MV-4-11 (cell line): ENCODE measurements at places on chromosomes 2 and 18.

DNA sequence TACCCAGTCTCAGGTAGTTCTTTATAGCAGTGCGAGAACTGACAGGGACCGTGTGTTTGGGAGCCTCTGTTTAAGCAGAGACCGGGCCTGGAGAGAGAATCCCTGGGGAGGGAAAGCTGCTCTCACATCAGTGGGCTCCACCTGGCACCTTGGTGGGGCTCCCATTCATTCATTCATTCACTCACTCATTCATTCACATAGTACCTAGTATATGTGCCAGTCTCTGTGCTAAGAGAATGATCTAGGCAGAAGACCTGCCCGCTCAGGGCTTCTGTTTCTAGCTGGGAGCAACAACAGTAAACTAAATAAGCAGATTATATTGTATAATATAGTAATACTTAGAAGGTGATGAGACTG, 17.8 kb downstream of the HPCAL1 start:
- no peak for DNase-seq

DNA sequence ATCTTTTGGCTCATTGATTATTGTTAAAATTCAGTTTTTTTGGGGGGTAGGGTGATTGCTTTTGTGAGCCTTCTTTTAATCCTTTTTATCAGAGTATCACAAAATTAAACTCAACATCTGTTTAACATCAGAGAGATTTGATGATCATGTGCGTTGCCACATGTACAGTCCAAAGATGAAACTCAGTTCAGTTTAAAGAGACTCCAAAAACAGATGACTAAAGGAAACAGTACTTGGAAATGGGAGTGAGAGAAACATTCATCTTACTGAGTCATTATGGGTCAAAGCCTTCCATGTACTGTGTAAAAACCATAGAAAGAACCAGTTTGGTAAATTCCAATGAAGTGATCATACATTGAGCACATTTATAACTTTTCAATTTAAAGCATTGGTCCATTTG, 53.0 kb downstream of the LYPD6 start:
- no peak for DNase-seq

GRCh38 chr2:147488472-147488871, 356.4 kb upstream of the ACVR2A start:
- no peak for DNase-seq

DNA sequence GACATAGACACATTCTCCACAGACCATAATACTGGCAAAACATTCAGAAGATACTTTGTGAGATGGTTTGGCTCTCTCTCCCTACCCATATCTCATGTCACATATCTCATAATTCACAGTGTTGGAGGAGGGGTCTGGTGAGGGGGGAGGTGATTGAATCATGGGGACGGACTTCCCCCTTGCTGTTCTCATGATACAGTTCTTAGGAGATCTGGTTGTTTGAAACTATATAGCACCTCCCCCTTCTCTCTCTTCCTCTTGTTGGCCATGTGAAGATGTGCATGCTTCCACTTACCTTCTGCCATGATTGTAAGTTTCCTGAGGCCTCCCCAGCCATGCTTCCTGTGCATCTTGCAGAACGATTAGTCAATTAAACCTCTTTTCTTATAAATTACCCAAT, 61.1 kb downstream of the HK2 start:
- DNase-seq = peak; percentile 28

DNA sequence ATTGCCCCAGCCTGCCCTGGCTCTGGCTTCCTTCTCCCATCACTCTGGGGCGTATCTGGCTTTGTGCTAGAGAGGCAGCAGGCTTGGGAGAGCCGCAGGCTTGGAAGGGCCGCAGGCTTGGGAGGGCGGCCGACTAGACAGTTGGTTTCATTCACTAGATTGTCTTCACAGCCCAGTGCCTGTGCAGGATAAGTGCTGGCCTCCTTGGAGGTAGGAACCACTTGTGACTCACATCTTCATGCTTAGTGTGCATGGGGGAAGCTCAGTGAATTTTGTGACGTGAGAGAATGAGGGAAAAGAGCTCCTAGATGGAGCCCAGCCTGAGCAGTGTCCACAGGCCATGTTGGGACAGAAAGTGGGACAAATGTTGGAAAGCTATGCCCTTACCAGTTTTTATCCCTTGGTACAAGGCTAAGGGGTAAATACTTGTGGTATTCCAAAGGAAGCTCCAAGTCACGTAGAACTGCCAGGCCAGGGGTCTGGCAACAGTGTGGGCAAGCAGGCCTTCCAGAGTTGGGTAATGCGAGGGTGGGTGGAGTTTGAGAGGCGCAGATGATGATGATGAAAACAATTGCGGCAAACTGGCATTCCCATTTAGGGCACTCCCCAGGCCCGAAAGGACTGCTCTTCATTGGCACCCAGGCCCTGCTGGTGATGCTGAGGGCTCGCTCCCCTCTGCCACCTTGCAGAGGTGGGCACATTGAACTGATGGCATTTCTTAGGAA, 100.1 kb downstream of the DDX1 start:
- no peak for DNase-seq

DNA sequence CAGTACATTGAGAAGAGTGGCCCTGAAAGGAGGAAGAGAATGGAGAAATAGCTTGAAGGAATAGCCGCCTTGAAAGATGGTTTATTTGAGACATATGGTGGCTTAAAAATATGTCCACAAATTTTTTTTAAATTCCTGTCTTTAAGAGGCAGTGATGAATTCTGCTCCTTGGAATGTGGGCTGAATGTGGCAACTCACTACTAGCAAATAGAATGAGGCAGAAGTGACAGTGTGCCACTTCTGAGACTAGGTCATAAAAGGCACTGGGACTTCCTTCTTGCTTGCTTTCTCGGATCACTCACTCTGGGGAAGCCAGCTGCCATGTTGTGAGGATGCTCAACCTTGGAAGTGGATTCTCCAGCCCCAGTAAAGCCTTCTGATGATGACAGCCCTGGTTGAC, 67.0 kb downstream of the FAM161A start:
- no peak for DNase-seq

GRCh38 chr2:10457846-10458598, 9.9 kb upstream of the ODC1 start:
- DNase-seq = no peak

- DNase-seq = no peak
These were observed 84.3 kb downstream of the ASB1 start for GRCh38 chr2:238510911-238511613.

GRCh38 chr2:133846476-133846875, 278.2 kb upstream of the NCKAP5 start:
- DNase-seq = no peak

DNA sequence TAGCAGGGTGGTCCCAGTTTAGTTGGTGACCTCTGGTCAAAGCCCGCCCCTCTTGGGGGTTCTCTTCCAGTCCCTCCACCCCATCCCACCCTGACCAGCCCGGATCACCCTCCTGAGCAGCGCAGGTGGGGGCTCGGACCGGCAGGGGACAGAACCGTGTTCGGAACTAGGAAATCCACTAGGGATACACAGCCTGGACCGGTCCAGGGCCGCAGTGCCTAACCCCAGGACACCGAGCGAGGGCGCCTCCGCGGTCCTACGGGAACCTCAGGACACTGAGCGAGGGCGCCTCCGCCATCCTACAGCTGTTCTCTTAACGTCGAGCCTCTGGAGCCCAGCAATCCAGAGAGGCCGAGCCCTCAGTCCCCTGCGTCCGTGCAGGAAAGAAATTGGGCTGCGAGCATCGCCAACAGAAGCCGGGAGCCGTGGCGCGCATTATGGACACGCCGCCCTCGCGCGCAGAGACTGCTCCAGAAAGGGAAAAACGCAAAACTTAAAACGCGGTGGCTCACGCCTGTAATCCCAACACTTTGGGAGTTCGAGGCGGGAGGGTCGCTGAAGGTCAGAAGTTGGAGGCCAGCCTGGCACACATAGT, 8.5 kb downstream of the RAX start:
- no peak for DNase-seq

- DNase-seq = no peak
These were observed 39.1 kb downstream of the NFATC1 start for GRCh38 chr18:79434607-79435401.

- peak; percentile 40 for DNase-seq
These were observed 85.8 kb downstream of the CLHC1 start for GRCh38 chr2:55146263-55146662.

DNA sequence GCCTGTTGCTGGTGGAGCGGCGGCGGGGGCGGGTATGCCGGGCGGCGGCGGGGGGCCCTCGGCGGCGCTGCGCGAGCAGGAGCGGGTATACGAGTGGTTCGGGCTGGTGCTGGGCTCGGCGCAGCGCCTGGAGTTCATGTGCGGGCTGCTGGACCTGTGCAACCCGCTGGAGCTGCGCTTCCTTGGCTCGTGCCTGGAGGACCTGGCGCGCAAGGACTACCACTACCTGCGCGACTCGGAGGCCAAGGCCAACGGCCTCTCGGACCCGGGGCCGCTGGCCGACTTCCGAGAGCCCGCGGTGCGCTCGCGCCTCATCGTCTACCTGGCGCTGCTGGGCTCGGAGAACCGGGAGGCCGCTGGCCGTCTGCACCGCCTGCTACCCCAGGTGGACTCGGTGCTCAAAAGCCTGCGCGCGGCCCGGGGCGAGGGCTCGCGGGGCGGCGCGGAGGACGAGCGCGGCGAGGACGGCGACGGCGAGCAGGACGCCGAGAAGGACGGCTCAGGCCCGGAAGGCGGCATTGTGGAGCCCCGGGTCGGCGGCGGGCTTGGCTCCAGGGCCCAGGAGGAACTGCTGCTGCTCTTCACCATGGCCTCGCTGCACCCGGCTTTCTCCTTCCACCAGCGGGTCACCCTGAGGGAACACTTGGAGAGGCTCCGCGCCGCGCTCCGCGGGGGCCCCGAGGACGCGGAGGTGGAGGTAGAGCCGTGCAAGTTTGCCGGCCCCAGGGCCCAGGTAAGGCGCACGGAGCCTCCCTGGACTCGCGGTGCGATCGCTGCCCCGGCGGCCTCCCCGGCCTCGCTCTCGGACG, 1.0 kb downstream of the ZCCHC2 start:
- DNase-seq = no peak

GRCh38 chr2:88057437-88057844, 1.9 kb upstream of the KRCC1 start:
- peak; percentile 16 for DNase-seq

GRCh38 chr18:77102259-77103040, 30.1 kb downstream of the MBP start:
- peak; percentile 46 for DNase-seq

DNA sequence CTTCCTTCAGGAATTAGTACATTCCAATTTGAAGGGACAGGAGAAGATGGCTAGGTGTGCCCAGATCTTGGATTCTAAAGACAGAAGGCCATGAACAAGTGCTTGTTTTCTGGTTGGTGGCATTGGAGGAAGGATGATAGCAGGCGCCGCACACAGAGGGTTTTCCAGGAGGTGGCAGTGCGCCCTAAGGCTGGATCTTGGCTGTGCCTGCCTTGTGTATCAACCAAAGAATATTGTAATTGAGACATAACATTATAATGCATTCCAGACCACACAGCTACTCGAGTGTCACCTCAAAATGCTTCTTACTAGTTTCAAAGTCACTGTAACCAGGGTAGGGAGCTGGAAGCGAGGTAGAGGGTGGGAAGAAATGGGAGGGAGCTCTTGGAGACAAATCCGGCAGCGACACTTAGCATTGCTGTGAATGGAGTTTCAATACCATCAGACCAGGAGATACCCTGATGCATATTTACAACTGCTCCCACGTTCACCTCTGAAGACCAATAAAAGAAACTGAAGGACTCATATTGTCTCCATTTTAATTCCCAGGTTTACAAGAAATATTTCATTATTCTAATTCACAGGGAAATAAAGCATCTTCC, 42.5 kb downstream of the CPO start:
- DNase-seq = peak; percentile 54

GRCh38 chr2:132373391-132374135, 43.0 kb upstream of the GPR39 start:
- peak; percentile 4 for DNase-seq

DNA sequence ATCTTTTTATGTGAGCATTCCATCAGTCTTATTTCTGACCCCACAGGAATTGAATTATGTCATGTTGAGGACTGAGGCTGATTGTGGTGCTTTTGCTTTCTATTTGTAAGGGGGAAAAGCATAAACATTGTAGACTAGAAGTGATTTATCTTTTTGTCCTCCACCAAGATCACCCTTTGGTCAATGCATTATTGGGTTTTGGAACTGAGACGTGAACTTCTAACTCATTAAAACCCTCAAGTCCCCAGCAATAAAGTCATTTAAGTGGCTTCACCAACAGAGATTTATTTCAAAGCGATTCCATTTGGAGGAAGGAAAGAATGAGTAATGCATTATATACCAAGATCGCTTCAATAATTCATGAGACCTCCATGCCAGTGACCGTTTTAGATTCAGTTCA, 75.5 kb upstream of the TXNDC2 start:
- DNase-seq = no peak

DNA sequence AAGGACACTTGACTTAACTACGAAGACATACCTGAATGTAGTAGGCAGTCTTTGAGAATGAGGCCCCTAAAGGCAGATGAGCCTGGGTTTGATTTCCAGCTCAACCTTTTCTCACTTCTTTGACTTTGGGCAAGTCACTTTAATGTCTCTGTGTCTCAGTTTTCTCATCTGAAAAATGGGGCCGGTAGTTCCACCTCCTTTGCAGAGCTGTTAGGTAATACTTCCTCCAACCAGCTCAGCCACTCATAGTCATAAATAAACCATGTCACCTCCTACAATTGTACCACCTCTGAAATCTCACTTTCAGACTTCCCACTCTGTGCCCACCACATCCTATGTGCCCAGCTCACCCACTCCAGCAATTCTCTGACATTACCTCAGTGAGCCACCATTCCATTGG, 10.4 kb downstream of the ARHGAP25 start:
- no peak for DNase-seq

DNA sequence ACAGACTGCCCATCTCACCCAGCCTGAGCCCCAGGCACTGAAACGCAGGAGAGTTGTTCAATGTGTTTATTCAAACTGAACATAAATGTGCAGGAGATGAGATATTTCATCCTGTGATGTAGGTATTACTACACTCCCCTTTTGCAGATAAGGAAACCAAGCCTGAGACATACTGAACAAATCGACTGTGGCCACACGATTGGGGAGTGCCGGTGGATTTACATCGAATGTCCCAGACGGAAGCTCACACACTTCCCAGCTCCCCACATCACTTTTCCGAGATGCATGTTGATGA, 94.8 kb upstream of the ALKAL2 start:
- no peak for DNase-seq

- no peak for DNase-seq
These were observed 4.7 kb downstream of the LONRF2 start for GRCh38 chr2:100317634-100318033.

- no peak for DNase-seq
These were observed 128.5 kb downstream of the QPCT start for GRCh38 chr2:37472959-37473358.

- DNase-seq = peak; percentile 31
These were observed 76.0 kb downstream of the EMX1 start for GRCh38 chr2:72993147-72993932.

GRCh38 chr2:127048969-127049897, 57.7 kb downstream of the BIN1 start:
- no peak for DNase-seq

- no peak for DNase-seq
These were observed 375.8 kb upstream of the NXPH2 start for GRCh38 chr2:139155991-139156390.

- DNase-seq = no peak
These were observed 11.9 kb upstream of the KCNG2 start for GRCh38 chr18:79785831-79786230.
